ENCODE measurements at places on chromosomes 3 and 15. TPM values are rescaled to one million over a fixed set of nuclear protein-coding genes. Genes with fewer than 3 reads are reported as not detected.

DNA sequence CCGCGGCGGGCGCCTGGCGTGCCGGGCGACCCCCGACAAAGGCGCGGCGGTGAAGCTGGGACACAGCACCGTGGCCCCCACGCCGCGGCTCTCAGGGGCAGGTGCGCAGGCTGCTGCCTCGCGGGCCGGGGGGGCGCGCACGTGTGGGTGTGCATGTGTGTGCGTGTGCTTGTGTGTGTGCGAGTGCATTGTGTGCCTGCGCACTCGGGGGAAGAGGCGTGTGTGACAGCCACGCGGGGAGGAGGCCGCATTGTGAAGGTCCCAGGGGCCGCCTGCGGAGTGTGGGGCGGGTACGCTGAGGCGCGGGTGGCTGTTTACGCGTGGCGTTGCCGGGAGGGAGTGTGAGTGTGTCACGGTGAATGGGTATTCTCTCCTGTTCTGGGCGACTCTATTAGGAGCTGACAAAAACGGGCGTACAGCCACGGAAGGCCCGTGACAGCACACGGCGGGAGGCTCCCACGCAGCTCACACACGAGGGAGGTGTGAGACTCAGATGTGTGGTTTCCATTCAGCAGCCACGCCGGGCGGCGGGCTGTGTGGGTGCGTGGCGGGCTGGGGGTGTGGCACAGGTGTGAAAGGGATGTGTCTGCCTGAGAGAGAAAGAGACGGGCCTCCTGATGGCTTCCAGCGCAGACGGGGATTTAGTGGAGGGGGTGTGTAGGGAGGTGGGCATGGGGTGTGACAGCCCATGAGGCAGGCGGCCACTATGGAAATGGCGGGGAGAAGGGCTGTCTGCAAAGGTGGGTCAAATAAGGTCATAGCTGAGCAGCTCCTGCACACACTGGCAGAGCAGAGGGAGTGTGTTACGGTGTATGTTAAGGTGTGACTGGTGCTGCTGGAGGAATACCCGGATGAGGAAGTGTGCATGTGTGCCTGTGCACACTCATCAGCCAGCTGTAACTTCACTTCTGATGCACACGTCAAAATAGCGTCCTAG, 750 bp downstream of the PODXL2 start:
- no peak for DNase-seq

GRCh38 chr3:71930056-71930991, 145.4 kb upstream of the PROK2 start:
- peak; percentile 11 for DNase-seq

DNA sequence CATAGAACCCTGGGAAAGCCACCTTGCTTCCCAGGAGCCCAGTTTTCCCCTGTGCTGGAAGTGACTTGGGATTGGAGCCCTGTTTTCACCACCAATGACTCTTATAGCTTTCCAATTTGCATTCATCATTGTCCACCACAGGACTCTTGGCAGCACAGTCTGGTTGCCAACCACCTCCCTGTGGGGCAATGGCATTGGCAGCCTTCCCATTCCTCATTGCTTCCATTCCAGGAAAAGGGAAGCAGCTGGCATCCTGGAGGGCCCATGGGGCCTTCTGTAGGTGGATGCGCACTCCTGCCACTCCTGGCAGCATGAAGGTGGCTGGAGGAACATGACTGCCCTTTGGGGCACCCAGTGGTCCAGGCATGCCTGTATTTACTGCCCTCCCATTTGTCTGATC, 57.7 kb downstream of the FEM1B start:
- DNase-seq = peak; percentile 89

DNA sequence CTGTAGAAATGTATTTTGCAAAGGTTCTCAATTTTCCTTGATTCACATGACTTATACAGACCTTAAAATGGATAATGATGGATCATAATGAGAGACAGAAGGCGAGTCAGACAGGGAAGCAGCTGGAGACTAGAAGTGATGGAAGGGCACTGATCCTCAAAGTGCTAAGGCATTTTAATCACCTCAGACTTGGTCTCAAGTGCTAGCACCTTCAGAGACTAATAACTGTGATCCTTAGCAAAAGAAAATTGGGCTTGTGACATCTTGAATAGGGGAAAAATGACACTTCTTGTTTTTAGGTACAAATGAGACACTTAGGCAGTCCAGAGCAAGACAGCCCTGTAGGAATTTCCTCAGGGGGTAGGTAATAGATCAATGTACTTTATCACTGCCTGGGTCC, 1011.7 kb downstream of the SQOR start:
- DNase-seq = no peak

GRCh38 chr15:70853973-70854665, at the start of gene LARP6:
Gene LARP6 (minus strand): TSS chr15:70854157. CDS start chr15:70854088, 69 bp downstream.
- DNase-seq = peak; percentile 64

DNA sequence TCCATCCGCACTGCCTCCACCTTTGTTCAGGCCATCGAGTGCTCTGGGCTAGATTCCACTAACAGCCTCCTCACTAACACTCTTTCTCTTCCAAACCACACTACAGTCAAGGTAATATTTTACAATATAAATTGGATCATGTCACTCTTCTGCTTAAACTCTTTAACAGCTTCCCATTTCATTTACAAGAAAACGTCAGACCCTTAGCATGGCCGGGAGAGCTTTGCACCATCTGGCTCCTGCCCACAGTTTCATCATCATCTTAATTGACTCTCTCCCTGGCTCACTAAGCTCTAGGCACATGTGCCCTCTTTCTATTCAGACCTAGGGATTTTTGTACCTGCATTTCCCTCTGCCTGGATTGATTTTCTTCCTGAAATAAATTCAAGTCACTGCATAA, 354.7 kb downstream of the FGF12 start:
- no peak for DNase-seq

DNA sequence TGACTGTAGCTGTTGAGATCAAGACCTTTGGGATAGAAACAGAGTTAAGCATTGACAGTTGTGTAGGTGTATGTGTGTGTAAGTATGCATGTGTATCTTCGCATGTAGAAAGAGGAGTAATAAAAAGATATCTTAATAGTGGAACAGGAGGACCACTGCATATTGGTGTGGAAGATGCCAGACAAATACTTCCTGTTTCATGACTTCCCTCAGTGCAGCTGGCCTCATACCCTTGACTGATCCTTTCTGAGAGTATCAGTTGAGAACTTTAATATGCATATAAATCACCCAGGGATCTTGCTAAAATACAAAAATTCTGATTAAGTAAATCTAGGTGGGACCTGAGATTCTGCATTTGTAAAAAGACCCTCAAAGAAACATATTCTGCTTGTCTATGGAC, 8.5 kb upstream of the ZBED2 start:
- no peak for DNase-seq

GRCh38 chr3:102053375-102053989, 204.2 kb downstream of the NFKBIZ start:
- DNase-seq = peak; percentile 45

GRCh38 chr3:150922611-150923010, 17.4 kb upstream of the MINDY4B start:
- peak; percentile 52 for DNase-seq

- peak; percentile 94 for DNase-seq
Measured at GRCh38 chr15:94083467-94084052, 147.8 kb upstream of the MCTP2 start.

- peak; percentile 42 for DNase-seq
Measured at GRCh38 chr3:45929042-45929679, 14.1 kb upstream of the CXCR6 start.

DNA sequence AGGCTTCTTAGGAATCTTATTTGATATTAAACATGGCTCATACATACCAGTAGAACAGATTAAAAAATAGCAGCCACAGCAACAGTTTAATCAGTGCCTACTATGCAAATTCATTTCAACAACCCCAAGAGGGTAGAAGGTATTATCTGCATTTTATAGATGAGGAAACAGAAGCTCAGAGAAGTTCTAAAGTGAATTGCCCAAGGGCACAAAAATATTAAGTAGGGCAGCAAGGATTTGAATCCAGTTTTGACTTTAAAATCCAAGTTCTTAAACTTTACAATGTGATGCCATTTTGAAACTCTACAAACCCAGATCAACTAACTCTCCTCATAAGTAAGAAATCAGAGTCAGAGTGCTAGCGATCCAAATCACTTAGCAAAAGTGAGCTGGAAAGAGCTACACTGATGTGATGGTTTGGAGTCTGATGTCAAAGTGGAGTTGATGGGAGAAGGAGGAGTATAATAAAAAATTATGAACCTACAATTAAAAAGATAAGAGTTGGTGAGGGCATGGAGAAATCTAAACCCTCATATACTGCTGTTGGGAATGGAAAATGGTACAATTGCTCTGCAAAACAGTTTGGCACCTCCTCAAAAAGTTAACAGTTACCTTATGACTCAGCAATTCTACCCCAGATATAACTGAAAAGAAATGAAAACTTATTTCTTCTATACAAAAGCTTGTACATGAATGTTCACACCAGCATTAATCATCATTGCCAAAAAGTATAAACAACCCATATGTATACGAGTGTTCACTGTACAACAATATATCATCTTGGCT, 51.0 kb upstream of the PLXND1 start:
- peak; percentile 25 for DNase-seq

- peak; percentile 19 for DNase-seq
Measured at GRCh38 chr3:99134986-99135385, 233.5 kb upstream of the DCBLD2 start.

DNA sequence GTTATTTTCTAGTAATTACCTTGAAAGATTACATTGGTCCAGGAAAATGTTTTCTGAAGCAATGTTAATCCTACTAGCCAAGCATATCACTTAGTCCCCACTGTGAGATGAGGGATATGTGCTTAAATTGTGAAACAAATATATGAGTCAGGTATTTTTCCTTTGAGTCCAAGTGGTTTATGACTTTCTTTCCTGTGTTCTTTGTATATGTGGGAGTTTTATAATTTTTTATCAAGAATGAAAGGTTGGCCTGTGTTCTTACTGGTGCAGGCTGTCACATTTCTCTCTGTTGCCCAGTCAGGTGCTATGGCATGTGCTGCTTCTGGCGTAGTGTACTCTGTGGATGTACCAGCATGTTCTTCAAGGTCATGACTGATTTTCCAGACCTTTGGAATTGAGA, 147.4 kb downstream of the CMSS1 start:
- DNase-seq = no peak

- DNase-seq = peak; percentile 71
Measured at GRCh38 chr15:82709421-82710207, at the start of gene AP3B2. Gene AP3B2 (minus strand): TSS chr15:82709875. CDS start chr15:82709706, 169 bp downstream.

GRCh38 chr3:87949189-87949878, 109.5 kb downstream of the CGGBP1 start:
- DNase-seq = no peak

GRCh38 chr3:101859882-101860448, 10.7 kb downstream of the NFKBIZ start:
- no peak for DNase-seq

DNA sequence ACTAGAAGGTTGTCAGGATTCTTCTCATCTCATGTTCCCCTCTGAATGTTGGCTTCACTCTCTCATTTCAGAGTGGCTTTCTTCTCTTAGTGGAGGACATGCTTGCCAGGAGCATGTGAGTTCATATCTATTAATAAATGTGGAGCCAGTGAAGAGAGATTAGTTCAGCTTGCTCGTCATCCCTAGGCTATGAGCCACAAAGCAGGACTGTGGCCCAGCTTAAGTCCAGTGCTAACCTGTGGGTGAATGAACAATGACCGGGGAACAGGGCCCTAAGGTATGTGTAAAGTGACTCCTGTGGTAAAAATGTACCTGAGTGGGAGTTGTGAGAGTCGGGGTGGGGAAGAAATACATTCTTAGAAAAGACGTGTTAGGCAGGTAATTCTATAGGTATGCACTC, 96.9 kb upstream of the TBL1XR1 start:
- DNase-seq = no peak

DNA sequence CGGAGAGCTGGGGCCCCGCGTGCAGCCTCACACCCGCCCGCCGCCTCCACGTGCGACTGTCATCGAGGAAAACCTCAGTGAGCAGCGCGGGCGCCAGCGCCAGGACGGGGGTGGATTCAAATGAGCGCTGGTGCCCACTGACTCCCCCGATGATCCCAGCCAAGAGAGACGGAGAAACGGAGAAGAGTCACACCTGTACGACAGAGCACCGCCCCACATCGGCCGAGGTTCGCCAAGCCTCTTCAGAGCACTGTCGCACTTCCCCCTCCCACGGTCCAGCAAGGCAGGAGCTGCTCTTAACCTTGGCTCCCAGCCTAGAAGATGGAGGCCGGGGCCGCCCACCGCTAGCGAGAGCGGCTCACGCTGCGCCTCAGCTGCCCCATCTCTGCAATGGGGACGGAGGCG, 130.9 kb upstream of the IQSEC1 start:
- no peak for DNase-seq

- no peak for DNase-seq
Measured at GRCh38 chr3:37025561-37026335, 32.4 kb downstream of the MLH1 start.

DNA sequence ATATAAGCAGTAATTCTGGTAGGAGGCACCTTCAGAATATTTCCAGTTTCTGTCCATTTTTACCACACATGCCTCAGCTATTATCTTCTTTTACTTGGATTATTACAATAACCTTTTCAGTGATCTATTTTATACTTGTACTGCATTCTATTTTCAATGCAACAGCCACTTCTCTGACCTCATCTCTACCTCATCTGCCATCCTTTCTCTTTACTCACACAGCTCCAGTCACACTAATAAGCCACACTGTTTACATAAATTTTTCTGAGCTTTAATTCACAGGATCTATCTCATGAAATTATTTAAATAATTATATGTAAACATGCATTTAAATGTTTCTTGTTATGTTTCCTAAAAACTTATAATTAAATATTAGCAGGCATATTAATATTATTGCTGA, 47.3 kb upstream of the BCHE start:
- DNase-seq = no peak

- no peak for DNase-seq
Measured at GRCh38 chr3:42979044-42979972, at the start of gene GASK1A. Gene GASK1A (plus strand): TSS chr3:42979311. CDS start chr3:42979643, 332 bp downstream.

- DNase-seq = no peak
Measured at GRCh38 chr3:121800906-121801305, 34.0 kb downstream of the IQCB1 start.

DNA sequence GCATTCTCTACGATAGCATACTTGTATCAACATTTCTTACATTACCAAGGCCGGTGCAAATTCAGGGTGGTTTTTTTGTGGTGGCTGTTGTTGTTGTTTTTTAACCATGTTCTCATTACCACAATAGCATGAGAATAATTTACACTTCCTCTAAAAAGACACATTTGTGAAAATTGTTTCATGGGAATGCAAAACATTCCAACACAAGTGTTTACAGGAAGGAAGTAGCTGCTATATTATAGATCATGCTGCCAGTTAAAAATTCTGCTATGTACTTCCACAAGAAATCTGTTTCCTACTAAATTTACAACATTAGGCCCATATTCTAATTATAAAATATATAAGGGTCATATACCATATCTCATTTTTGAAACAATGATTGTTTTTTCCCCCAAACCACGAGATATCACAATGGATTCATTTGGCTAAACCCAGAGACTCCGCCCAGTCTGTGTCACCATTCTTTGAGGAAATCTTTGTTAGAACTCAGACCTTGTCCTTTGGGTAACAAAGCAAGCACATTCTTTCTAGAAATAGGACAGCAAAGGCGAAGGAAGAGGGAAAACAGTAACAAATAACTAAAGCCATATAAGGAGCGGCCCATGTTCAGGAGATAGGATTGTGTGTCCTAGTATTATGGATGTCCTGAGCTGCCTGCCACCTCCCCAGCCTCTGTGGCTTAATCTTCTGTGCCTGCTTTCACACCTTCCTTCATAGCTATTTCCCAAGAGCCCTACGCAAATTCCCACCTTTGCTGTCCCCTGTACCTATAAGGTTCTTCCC, 60.1 kb downstream of the UACA start:
- DNase-seq = peak; percentile 45

Gene ECE2
- total RNA-seq = not detected

Gene ANKUB1
- total RNA-seq = not detected

Gene PRTG
- total RNA-seq = 13.3 TPM

Gene CTXN2
- total RNA-seq = not detected

Gene SLC7A14
- 0.12 TPM for total RNA-seq

Gene RHOV
- total RNA-seq = 0.20 TPM

Gene ACAN
- 0.78 TPM for total RNA-seq

Gene GPR149
- total RNA-seq = not detected
